ENCODE measurements at places on chromosomes 11 and 22.

- peak; percentile 59 for DNase-seq
Measured at GRCh38 chr22:45212306-45212709, 28.4 kb downstream of the KIAA0930 start.

GRCh38 chr11:108947654-108948570 lies 283.0 kb downstream of the DDX10 start:
- no peak for DNase-seq

GRCh38 chr11:84230402-84230801 lies 944.2 kb upstream of the CCDC90B start:
- DNase-seq: no peak

DNA sequence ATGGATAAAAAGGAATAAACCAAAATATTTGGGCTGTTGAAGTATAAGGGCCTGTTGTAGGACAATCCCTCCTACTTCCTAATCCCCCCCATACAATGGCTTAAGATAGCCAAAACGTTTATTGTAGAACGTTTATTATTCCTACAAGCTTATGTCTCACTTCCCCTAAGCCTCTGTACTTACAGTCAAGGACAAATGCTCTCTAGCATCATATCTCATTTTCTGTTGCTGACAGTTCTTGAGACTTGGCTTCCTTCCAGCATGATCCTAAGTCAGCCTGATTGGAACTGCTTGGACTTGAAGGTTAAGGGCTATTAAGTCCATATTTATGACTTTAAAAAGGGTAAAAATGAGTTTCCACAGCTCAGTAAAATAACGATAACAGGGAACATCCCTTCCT lies 8.8 kb downstream of the MISFA start:
- peak; percentile 17 for DNase-seq

DNA sequence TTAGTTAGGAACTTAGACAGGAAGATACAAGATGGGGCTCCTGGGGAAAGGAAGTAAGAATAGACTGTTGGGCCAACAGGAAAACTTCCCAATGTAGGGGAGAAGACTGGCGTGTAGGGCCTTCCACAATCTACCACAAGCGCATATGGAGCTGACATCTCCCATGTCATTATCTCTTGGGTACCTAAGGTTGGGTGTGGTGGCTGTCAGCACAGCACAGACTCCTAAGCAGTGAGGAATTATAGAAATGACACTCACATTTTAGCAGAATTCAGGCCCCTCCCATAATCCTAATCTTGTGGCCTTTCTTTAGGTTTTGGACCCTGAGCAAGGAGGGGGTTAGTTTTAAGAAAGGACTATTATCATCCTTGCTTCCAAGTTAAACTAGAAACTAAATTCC lies 11.6 kb downstream of the TRIM21 start:
- no peak for DNase-seq

GRCh38 chr22:27915986-27916385 lies 3.1 kb downstream of the PITPNB start:
- DNase-seq: no peak

- no peak for DNase-seq
Measured at GRCh38 chr22:48197189-48197690, 1434.8 kb downstream of the TBC1D22A start.

GRCh38 chr11:13334034-13334786 lies 56.6 kb downstream of the BMAL1 start:
- no peak for DNase-seq

DNA sequence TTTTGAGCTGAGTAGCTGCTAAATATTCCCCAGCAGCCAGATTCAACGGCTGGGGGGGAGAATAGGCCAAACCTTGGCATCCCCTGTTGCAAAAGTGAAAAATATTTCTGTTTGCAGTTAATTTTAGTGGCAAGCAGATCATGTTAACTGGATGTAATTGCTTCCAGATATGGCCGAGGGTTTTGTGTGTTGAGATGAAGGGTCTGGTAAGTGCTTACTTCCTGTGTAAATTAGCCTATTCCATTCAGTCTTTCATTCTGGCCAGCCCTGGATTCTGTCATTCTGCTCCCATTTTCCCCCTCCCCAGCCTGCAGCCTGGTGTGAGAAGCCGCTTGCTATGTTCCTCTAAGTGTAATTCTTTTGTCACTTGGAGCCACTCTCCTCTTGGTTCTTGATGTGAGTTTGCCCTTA lies 17.4 kb downstream of the ZBTB16 start:
- DNase-seq: peak; percentile 79

GRCh38 chr11:392102-392777 lies 1.8 kb upstream of the PKP3 start:
- no peak for DNase-seq

- DNase-seq: peak; percentile 57
Measured at GRCh38 chr11:40118780-40119179, 1340.7 kb downstream of the LRRC4C start.

GRCh38 chr22:40855071-40855978 lies 1.1 kb downstream of the ST13 start:
- peak; percentile 27 for DNase-seq

- DNase-seq: no peak
Measured at GRCh38 chr11:7490054-7490453, 4.7 kb downstream of the OLFML1 start.

GRCh38 chr11:122888162-122888561 lies 5.6 kb downstream of the JHY start:
- no peak for DNase-seq

DNA sequence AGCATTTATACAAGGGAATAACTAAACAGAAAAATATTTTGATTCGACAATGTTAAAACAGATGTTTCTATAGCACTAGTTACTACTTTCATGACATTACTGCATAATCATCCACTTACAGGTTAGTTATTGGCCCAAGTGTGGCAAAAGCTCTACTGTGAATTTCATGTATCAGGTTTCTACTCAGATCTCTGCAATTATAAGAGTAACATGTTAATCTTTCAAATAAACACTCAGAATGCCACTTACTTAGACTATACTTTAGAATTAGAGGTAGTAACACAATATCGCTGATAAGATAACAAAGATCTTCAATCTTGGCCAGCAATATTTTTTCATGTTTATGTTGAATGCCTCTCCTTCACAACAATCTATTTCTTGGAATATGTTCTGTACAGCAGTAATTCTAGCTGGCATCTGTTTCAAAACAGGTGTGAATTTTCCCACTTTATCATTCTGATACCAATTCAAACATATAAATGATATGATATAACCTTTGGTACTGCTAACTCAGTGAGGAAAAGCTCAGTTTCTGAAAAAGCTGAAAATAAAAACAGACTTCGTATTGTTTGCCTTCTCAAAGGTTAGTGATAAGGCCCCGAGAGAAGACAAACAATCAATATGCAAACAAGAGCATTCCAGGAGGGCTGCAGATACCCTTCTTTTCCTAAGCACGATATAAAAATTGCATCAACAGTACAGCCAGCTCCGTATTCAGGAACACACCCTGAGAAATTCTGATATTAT lies 11.0 kb upstream of the CCDC34 start:
- no peak for DNase-seq

DNA sequence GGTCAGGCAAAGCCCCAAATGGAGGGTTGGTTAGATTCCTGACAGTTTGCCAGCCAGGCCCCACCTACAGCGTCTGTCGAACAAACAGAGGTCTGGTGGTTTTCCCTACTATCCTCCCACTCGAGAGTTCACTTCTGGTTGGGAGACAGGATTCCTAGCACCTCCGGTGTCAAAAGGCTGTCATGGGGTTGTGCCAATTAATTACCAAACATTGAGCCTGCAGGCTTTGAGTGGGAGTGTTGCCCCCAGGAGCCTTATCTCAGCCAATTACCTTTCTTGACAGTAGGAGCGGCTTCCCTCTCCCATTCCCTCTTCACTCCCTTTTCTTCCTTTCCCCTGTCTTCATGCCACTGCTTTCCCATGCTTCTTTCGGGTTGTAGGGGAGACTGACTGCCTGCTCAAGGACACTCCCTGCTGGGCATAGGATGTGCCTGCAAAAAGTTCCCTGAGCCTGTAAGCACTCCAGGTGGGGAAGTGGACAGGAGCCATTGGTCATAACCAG lies 4.7 kb upstream of the TTC36 start:
- peak; percentile 30 for DNase-seq

GRCh38 chr11:30619767-30620166 lies 33.6 kb upstream of the MPPED2 start:
- no peak for DNase-seq

DNA sequence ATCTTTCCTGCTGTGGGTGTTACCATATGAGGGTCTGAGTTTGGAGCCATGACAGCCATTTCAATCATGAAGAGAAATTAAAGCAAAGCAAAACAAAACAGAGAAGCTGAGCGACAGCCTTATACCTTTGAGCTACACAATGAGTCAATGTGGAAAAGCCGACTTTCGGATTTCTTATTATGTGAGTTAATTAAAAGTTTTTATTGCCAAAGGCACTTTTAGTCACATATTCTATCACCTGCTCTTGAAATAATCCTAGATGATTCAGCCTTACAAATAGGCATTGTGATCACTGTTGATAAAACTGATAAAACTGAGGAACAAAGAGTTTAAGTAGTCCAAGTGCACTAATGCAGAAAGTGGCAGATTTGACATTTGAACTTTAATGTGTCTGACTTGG lies 381.9 kb upstream of the TENM4 start:
- no peak for DNase-seq

- peak; percentile 77 for DNase-seq
Measured at GRCh38 chr11:11555208-11555607, 66.6 kb downstream of the GALNT18 start.

GRCh38 chr11:3050386-3051195 lies 6.6 kb downstream of the CARS1 start:
- no peak for DNase-seq

GRCh38 chr11:133906241-133906640 lies 50.5 kb downstream of the IGSF9B start:
- DNase-seq: no peak

DNA sequence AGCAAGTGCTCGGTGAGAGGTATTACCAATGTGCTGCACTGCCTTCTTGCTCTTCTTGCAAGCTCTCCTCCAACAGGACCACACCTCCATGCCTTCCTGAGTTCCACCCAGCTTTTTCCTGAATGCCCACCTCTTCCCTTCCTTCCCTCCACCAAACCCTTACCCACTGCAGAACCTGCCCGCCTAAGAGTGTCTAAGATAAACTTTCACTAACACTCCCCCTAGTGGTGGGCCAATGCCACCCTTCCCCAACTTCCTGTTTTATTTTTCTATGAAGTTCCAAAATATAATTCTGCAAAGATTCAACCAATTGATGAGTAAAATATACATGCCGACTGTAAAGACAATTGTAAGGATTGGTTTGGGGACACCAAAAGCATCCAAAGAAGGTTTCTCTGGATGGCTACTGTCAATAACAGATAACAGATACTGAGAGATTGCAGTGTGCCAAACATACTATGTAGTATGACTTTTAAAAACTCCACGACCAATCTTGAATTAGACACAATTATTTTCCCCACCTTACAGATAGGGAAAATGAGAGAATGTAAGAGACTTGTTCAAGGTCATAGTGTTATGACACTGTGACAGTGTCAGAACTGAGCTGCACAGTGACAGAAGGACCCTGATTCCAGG lies 38.6 kb upstream of the BMAL1 start:
- DNase-seq: peak; percentile 48

DNA sequence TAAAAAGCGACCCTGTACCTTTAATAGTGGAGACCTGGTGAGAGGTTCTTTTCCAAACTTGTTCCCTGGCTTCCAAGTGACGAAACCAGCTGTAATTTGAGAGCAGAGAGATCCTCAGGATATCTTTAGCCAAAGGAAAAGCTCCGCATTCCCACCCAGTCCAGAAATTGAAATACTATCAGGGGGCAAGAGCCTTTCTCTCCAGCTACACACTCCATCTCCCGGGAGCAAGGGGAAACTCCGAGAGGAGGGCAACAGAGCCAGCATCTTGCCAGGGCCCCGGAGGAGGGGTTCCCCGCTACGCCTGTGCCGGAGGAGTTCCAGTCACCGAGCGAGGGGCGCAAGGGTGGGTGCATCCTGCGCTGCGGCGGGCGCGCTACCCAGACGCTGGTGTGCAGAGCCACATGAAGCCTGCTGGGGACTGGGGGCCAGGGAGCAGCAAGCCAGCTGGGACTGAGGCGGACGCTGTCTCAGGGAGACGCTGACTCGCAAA lies at the start of gene FIBIN:
Gene FIBIN (plus strand): TSS at position 148 of the 493 bp plus-strand sequence. CDS start 415 bp downstream, outside the sequence.
- DNase-seq: peak; percentile 94

DNA sequence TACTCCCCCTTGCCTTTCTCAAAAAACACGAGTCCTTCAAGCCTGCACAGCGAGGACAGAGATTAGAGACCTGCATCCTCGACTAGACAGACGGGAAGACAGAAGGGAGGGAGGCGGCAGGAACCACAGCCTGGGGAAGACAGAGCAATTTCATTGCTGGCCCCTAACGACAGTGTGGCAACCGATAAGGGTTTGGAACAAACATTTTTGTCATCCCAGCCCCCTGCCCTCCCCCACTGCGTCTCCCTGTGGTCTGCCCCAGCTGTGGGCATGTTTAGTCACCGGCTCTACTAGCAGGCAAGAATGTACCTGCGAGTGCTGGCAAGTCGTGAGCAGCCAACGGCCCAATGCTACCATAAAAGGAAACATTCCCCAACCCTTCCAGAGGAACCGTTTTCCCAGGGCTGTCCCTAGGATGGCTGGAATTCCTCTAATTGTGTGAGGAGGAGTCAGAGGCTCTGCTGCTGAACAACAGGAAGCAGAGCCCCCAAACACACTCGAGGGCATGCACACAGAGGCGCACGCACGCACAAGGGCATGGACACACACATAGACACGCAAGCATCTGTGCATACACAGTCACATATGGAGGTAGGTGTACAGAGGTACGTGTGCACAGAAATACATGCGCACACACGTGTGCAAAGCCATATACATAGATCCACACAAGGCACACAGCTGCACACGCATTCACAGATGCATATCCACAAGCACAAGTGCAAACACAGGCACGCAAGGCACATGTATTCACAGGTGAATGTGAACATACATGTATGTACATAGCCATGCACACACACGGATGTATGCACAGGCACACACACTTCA lies 58.3 kb downstream of the MYH9 start:
- DNase-seq: peak; percentile 83

- no peak for DNase-seq
Measured at GRCh38 chr11:100635194-100635593, 51.9 kb upstream of the ARHGAP42 start.

GRCh38 chr22:19401483-19401882 lies 30.1 kb downstream of the HIRA start:
- no peak for DNase-seq
